ENCODE measurements at places on chromosomes 1 and 21.

GRCh38 chr1:72282271-72283021 lies at the start of gene NEGR1:
Gene NEGR1 (minus strand): TSS chr1:72282539.
- DNase-seq = peak; percentile 93

- DNase-seq = no peak
Measured at GRCh38 chr1:36365381-36365780, 20.3 kb downstream of the STK40 start.

DNA sequence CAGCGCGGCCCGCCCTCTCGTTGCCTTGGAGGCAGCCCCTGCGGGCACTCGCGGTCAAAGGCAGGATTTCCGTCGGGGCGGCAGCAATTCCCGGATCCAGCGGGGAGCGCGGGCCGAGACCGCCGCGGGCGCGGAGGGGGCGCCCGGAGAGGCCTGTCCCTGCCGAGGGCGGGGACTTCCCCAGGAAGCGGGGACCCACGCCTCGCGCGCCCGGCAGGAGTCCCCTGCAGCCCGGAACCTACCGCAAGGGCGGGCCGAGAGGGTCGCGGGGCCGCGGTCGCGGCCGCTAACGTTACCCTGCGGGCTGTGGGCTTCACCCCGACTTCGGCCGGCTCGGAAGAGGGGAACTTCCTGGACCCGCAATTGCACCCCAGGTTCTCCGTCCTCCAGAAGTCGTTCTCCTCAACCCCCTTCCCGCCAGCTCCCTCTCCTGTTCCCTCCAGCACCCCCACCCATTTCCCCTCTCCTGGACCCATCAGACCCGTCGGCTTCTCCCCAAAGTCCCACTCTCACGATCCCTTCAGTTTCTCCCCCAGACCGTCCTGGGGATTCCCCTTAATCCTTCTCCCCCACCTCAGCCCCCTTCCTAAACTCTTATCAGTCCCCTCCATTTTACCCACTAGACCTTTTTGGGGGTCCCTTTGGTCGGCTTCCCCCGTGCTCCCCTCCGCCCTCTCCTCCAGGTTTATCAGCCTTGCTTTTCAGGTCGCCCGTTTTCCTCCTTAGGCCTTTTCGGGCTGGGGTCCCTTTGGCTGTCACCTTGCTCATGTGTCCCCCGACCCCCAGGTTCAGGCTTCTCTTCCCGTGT lies 604 bp downstream of the FGR start:
- DNase-seq = no peak

GRCh38 chr1:154350383-154350782 lies 25.1 kb downstream of the ATP8B2 start:
- DNase-seq = no peak

- DNase-seq = no peak
Measured at GRCh38 chr1:110328274-110328673, 10.9 kb upstream of the RBM15 start.

DNA sequence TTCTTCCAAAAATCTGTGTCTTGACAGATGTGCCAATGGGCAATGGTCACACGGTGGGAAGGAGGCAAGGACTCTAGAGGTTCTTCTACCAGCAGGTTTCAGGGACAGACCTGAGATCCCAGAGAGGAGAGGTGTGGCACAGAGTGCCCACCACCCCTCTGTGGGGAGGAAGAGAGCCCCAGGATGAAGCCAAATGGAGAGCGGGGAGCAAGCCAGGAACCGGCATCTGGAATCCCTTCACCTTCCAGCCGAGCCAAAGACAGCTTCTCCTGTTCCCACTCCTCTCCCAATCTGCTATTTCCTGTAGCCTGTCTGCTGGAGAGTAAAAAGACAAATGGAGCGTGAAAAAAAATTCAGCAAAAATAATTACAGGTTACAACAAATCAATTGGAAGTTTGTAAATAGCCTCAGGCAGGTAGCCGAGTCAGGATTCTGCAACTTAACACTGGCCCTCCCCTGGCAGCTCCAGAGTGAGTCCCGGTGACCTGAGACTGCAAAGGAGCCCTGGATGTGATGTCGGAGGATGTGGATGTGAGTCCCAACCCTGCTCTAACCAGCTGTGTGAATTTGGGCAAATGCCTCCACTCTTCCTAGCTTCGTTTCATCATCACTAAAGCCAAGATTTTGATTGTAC lies 45.4 kb upstream of the LRRN2 start:
- DNase-seq = peak; percentile 91

Data from NCI-H2081 (cell line).